ENCODE measurements at places on chromosomes 4 and X.
A peak's percentile ranks its signal among the peaks of the same experiment; 100 is the strongest.

GRCh38 chr4:141371206-141371605 lies 150.5 kb downstream of the ZNF330 start:
- DNase-seq, result no peak

DNA sequence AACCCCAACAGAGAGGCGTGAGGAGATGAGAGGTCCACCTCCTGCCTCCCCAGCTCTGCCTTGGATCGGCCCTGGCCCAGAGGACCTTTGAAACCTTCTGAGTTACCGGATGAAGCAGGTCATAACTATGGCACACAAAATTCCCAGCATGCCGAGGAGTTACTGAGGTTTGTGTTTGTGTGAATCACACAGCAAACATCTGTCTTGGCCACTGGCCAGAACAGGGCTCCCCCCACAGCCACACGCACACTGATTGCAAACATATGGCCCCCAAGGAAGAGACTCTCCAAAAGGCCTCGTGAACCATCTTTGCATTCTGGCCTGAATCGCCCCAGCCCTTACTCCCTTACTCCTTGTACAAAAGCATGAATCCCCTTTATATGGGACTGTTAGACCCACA lies 18.9 kb downstream of the RPS4X start:
- DNase-seq, result no peak

- no peak for DNase-seq
Observed at GRCh38 chr4:92234393-92235176, 69.2 kb upstream of the GRID2 start.

GRCh38 chr4:73170518-73171198 lies 87.9 kb downstream of the ANKRD17 start:
- no peak for DNase-seq

DNA sequence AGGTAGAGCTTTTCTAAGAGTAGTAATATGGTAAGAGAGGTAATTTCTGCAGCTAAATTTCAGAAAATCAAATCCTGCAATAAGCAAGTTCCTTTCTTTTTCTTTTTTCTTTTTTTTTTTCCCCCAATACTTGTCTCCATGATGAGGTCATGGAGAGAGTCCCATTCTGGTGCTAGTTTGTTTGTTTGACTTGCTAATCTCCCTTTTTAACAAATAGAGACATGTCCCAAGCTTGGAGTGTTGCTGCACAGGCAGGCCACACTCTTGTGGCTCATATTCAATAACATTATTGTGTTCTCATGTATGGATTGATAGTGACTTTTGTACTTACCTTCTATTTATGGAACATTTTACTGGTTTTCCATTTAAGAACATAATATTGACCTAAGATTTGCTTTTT lies 25.5 kb downstream of the PTPN13 start:
- DNase-seq, result no peak

GRCh38 chr4:116358633-116359222 lies 726.6 kb downstream of the TRAM1L1 start:
- DNase-seq, result no peak

DNA sequence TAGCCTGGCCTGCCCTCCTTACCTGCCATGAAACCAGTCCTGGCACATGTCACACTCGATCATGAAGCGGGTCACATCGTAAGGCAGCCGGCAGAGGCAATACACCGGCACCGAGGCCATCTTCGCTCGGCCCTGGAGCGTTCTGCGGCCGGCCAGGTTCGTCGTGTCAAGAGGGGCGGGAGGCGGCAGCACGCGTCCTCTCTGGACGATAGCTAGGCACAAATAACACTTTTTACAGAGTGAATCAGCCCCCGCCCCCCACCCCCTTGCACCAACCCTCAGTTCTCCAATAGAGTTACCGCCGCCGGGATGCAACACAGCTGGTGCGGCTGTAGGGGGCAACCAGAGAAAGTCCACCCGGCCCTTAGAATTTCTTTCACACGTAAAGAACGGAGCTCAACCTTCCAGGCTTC lies 1.7 kb downstream of the PHF8 start:
- no peak for DNase-seq

DNA sequence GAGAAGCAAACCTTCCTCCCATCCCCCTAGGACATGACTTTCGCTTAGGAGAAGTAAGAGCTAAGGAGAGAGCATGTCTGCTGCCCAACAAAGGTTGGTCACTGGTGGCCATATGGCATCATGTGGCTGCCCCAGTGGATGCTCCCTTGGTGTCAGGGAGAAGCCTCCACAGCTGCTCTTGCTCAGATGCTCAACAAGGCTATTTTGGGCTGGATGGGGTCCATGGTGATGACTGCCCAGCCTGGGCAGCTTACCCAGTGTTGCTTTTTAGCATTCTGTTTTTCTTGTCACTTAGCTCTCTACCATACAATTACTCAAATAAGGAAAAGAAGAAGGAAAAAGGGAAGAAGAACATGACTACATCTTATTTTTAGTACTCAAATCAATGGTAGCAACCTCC lies 48.9 kb upstream of the PPARGC1A start:
- DNase-seq, result no peak

- peak; percentile 20 for DNase-seq
Observed at GRCh38 chr4:81724925-81725329, 253.2 kb upstream of the RASGEF1B start.

DNA sequence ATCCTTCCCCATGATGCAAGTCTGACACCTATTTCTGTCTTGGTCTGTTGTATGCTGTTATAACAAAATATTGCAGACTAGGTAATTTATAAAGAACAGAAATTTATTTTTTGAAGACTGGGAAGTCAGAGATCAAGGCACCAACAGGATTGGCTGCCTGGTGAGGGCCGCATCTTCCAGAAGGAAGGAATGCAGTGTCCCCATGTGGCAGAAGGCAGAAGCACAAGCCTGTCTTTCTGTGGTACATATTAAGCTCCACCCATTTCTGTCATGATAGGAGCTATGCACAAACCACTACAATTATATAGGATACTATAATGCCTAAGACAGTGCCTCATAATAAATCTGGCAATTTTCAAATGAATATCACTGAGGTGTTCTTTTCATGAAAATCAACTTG lies 502.3 kb upstream of the DIAPH2 start:
- DNase-seq, result no peak

- DNase-seq, result no peak
Observed at GRCh38 chrX:15350329-15350996, 15.1 kb upstream of the PIGA start.

DNA sequence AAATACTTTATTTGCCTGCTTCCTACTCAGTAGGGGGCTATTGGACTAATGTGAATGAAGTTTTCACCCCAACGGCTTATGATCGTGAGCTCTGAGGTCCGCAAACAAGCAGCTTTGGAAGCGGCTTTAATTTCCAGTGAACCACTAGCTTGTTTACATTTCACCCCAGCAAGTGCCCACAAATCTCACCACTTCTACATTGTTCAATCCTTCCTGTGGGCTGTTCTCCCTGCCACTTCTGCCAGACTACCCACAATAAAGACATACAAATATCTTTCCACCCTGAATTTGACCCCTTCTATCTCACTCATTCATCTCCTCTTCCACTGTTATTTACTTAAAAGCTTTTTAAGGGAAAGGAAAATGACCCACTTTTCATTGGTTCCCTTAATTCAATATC lies 98.0 kb downstream of the CDS1 start:
- no peak for DNase-seq

DNA sequence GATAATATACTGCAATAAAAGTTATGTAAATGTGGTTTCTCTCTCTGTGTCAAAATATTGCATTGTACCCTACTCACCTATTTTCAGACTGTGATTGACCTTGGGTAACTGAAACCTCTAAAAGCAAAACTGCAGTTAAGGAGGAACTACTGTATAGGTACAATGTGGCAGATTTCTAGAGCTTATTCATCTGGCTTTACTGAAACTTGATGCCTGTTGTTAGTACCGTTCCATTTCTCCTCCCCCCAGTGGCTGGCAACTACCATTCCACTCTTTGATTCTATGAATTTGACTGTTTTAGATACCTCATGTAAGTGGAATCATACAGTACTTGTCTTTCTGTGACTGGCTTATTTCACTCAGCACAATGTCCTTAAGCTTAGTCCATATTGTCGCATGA lies 61.9 kb downstream of the HOPX start:
- no peak for DNase-seq

- DNase-seq, result peak; percentile 28
Observed at GRCh38 chrX:102652031-102652688, 877 bp downstream of the GPRASP1 start.

DNA sequence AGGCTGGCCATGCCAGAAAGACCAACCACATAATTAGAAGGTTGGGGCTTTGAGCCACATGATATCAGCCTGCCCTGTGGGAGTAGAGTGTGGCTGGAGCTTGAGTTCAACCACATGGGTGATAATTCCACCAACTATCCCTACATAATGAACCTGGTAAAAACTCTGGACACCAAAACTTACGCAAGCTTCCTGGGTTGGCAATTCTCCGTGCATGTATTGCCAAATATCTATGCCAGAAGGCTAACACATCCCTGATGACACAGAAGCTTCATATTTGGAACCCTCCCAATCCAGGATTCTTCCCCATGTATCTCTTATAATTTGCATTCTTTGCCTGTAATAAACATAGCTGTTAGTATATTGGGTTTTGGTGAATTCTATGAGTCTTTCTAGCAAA lies 68.2 kb downstream of the FUNDC1 start:
- DNase-seq, result no peak

GRCh38 chrX:23732704-23733103 lies 10.4 kb downstream of the ACOT9 start:
- DNase-seq, result no peak

- no peak for DNase-seq
Observed at GRCh38 chr4:5814421-5814820, 78.5 kb downstream of the CRMP1 start.

- no peak for DNase-seq
Observed at GRCh38 chr4:139913995-139914598, 239.9 kb downstream of the MAML3 start.

DNA sequence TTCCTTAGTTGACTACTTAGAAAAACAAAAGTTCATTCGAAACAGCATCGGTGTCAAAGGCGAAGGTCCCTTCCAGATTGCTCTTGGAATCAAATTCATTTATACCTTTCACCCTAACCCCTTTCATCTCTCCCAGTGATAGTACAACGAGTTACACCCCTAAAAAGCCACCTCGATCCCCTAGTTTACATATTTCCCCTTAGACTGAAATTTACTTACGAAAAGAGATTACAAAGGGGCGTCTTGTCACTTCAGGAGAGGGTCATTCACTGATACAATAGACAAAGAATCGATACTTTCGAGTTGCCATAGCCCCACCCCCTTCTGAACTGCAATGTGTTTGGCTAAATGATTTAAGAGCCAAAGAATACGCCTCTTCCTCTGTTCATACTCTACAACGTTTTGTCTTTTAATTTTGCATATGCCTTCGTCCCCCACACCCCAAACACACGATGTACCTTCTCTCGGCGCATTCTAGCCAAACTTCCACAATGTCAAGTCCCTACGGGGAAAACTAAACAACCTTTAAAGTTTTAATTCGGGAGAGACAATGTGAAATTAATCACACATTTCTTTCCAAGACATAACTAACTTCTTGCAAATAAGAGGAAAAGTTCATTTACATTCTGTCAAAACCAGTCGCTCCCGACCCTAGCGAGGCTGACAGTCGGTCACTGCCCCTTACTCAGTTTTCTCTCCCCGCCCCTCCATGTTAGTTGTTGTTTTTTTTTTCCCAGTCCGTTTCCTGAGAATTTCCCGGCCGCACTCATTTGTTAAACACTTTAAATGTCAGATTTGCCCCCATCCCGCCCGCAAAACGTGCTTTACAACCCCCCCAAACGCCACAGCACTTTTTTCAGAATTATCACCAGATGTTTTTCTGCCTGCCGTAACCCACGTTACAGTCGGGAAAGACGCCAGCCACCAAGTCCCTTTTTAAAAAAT lies 88.6 kb downstream of the HPRT1 start:
- DNase-seq, result no peak

DNA sequence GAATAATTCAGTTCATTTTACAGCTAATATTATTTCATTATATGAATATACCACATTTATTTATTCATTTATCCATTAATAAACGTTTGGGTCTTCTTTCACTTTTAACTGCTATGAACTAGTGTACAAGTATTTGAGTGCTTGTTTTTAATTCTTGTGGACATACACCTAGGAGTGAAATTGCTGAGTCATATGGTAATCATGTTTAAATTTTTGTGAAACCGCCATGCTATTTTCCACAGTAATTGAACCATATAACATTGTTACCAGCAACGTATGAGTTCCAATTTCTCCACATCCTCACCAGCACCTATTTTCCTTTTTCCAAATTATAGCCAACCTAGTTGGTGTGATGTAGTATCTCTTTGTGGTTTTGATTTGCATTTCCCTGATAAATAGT lies 388.2 kb downstream of the MAGEE1 start:
- no peak for DNase-seq

GRCh38 chrX:153862369-153863250 lies 23.4 kb downstream of the L1CAM start:
- DNase-seq, result no peak

DNA sequence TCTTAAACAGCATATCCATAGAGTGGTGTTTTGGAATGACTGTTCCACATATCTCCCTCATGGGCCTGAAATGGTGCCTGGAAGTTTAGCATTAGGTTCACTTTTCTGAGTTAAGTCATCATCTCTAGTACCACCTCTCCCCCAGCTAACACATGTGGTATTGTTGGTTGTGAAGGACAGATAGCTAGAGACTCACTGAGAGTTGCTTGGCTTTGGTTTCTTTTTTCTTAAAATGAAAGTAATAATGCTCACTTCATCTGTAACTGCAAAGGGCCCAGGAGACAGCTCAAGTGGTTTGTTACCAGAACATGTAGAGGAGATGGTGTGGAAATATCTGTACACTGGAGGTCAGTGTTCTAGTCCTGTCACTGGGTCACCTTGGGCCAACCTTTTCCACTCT lies 90.9 kb downstream of the EFNB1 start:
- no peak for DNase-seq

DNA sequence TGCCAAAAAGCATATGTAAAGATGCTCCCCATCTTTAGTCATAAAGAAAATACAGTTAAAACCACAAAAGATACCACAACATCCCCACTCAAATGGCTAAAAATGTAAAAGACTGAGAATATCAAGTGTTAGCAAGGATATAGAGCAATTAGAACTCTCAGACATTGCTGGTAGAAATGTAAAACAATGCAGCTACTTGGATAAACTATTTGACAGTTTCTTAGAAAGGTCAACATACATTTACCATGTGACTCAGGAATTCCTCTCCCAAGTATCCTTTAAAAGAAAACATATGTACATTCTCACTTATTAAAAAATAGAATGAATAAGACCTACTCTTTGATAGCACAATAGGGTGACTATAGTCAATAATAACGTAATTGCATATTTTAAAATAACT lies 173.7 kb downstream of the HNRNPD start:
- no peak for DNase-seq
